ENCODE measurements at places on chromosomes 13 and 19. TPM values are rescaled to one million over a fixed set of nuclear protein-coding genes. Genes with fewer than 3 reads are reported as not detected.
A peak's percentile ranks its signal among the peaks of the same experiment; 100 is the strongest.

- DNase-seq: peak; percentile 67
Measured at GRCh38 chr19:1183543-1184172, 9.6 kb upstream of the SBNO2 start.

DNA sequence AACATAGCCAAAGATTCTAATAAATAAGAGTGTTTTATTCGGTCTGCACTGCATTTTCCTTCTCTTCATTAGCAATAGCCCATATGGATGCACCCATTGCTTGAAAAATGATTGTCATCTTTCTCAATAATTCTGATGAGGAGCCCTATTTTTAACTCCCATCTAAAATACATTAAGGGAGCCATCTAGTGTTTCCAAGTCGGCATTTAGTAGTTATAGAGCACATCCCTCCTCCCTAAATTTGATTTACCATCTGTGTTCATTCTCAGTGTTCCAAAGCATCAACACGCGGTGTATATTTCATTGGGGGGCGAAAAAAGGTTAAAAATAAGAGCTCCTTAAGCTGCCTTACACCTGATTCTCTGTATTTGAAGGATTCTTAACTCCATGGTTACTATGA, 119.2 kb upstream of the IPO5 start:
- DNase-seq: no peak

DNA sequence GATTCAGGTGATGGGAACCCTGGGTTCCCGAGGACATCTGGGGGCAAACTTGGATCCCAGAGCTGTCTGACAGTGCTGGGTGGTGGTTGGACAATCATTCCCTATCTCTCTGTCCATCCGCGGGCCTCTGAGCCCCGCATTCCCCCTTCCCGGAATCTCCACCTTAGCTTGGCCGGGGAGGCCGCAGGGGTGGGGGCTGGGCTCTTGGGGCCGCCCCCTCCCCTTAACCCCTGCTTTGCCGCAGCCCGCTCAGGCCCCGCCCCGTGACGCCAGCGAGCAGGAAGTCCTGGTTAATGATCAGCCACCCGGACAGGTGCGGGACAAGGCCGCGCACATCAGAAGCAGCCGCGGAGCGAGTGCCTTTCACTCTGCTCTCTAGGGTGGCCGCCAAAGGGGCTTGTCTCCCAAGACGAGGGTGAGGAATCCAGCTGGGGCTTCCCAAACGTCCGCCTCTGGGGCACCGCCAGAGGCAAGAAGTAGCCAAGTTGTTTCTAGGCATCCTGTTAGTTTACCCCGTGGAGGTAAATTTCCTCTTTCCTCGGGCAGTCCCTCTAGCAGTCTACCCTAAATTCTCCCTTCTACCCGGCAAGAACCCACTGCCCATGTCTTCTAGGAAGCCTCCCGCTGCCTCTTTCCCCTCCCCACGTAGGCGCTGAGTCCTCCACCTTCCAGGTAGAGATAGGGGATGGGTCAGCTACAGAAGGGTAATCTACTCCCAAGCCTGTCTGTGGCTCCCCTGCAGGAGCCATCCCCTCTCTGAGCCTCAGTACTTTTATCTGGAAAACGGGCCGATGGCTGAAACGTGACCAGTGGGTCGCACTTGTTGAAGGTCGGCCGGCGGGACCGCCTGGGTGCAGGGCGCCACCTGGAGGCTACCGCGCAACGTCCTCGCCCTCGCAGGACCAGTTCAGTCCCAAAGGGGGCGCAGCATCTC, 3.0 kb downstream of the IRF2BP1 start:
- no peak for DNase-seq

DNA sequence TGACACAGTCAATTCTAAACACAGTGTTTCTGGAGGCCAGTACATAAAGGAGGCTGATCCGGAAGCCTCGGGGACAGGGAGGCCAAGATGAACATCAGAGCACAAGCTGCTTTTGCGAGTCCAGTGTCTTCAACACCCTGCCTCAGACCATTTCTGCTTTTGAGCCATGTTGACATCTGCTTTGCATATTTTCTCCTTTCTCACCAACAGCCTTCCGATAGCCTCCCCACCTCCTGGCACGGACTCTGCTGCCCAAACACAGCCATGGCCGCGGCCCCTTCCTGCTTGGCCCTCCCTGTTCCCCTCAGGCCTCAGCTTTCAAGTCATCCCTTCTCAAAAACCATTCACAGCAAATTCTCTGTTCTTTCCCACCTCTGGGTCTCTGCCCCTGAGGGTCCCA, 3.6 kb downstream of the LRRC25 start:
- DNase-seq: no peak

DNA sequence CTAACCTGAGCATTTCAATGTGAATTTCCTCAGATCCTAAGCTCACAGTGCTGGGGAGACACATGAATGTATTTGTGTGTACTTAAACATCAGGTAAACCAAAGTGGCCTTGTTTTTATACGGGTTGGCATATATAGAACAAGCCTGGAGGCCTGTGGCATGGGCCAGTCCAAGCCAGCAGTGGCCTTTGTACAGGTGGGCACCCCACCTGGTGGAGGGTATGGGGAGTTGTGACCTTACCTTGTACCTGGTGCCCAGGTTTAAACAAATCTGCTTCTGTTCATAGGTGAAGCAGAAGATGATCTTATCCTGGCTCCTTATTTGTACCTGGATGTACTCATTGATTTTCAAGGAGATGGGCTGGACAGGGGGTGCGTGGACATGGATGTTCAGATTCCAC, 71.0 kb downstream of the ERICH6B start:
- DNase-seq: no peak

DNA sequence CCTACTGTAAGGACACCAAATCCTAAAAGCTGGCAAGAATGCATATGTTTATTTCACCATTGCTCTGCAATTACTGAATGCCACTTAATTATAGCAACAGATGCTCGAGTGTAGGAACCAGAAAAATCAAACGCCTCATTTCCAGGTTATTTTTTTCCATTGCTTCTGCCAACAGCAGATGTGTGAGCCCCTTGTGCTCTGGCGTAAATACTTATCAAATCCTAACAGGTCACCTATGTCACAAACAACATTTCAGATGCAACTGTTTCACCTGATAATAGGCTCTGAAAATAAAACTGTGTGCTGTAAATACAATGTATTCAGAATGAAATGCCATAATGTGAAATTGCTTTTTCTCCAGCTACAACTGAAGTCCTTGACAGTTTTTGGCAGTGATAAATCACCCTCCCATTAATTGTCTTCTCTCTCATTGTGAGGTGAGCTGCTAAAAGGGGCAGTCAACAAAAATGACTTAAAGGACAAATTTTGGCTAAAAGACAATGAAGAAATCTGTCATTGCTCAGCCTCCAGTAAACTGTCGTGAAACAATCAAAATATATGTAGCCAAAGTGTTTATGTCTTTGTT, 344.0 kb downstream of the DACH1 start:
- no peak for DNase-seq

DNA sequence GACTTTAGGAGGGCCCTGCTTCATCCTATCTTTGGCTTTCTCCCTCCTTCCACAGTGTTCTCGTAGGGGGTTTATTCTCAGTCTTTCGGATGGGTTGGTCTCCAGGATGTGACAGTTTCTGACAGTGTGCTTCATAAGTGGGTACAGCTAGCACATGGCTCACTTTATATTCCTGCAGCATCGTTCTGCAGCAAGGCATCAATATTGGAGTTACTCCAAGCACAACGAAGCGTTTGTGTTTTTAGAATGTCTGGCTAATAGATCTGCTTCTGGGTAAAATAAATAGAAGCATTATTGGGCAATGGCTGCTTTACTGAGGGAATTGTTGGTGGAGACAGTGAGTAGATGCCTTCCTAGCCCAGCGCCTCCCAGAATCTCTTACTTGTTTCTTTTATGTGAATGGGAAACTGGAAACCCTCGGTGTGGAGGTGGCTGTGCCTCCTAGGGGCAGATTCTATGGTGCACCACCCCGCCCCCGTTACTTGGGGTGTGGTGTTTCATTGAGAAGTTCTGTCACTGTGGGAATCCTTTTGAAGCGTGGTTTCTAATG, 2.0 kb downstream of the FARP1 start:
- no peak for DNase-seq

- DNase-seq: peak; percentile 32
Measured at GRCh38 chr19:16771618-16772017, 52.0 kb downstream of the NWD1 start.

GRCh38 chr19:52889931-52890330, 7.5 kb downstream of the ZNF320 start:
- DNase-seq: no peak

Gene ZNF383
- total RNA-seq: 9.1 TPM

Gene LILRA5
- total RNA-seq: not detected

Gene PGLYRP1
- not detected for total RNA-seq

Gene CALR3
- not detected for total RNA-seq

Gene RANBP3
- total RNA-seq: 76.1 TPM

Gene CEBPA
- 3.7 TPM for total RNA-seq

Gene CYP4F8
- not detected for total RNA-seq
